ENCODE measurements at places on chromosomes 11 and 22.

DNA sequence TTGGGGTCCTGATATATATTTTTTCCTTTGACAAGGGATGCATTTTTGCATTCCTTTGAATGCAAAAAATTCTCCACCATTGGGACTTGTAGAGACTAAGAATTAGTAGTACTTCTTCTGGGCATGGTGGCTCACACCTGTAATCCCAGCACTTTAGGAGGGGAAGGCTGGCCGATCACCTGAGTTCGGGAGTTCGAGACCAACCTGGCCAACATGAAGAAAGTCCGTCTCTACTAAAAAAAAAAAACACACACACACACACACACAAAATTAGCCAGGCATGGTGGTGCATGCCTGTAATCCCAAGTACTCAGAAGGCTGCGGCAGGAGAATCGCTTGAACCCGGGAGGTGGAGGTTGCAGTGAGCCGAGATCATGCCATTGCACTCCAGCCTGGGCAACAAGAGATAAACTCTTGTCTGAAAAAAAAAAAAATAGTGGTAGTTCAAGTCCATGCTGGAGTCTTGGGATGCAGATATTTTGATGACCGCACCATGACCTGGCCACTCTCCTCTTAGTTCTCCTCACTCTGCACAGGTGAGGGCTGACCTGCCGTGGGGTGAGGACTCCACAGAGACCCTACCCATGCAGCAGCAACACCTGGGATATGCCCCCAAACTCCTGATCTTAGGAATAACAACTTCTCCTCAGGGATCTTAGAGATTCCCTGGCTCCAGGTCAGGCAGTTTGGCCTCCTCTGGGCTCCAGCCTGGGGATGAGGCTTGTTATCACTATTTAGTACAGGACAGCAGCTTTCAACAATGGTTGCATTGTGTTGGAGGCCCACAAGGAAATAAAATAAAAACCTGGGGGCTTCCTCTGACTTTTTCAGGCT is 36.5 kb upstream of the TOP3B start:
- no peak for DNase-seq

DNA sequence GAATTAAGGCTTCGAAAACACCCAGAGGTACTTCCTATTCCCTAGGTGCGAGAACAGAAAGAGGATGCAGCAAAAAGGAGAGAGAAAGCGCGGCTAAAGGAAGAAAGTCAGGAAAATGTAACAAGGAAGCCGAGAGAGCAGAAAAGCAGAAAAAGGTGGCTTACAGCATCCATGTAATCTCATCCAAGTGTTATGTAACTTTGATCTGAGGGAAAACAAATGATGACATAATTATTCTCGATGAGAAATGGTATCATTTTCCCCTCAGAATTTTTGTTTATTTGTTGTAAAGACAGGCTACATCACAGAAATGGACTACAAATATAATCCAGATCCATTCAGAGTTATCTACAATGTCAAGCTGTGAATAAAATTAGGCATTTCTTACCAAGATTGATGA is 69.1 kb upstream of the APOA1 start:
- no peak for DNase-seq

DNA sequence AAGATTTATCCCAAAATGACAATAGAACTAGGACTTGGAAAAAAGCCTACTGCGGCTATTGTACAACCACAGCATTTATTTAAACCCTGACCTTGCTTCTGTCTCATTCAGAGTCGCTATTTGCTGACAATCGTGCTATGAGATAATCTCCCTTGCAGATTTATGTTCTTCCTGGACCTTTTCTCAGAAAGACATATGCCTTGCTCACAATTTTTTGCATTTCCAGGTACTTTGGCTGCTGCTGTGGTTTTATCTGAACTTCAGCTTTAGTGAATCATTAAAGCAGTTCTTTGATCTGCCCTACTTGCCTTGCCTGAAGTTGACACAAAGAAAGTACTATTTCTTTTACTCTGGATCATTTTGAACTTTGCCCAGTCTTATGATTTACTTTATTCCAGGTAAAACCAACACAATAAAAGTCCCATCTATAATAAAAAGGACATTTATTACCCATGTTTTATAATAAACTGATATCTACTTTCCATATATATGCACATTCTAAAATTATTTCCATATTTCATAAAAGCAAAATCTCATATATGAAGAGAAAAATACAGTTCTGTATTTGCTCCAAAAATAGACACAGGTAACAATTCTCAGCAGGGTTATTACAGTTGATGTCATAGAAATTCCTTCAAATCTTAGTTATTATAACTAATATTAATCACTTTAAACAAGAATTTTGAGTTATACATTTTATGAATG is 63.4 kb upstream of the CARD18 start:
- no peak for DNase-seq

GRCh38 chr11:86440843-86441242 is 66.2 kb downstream of the CCDC81 start:
- no peak for DNase-seq

- DNase-seq: peak; percentile 24
Measured at GRCh38 chr11:132942611-132943356, 589.5 kb downstream of the OPCML start.

DNA sequence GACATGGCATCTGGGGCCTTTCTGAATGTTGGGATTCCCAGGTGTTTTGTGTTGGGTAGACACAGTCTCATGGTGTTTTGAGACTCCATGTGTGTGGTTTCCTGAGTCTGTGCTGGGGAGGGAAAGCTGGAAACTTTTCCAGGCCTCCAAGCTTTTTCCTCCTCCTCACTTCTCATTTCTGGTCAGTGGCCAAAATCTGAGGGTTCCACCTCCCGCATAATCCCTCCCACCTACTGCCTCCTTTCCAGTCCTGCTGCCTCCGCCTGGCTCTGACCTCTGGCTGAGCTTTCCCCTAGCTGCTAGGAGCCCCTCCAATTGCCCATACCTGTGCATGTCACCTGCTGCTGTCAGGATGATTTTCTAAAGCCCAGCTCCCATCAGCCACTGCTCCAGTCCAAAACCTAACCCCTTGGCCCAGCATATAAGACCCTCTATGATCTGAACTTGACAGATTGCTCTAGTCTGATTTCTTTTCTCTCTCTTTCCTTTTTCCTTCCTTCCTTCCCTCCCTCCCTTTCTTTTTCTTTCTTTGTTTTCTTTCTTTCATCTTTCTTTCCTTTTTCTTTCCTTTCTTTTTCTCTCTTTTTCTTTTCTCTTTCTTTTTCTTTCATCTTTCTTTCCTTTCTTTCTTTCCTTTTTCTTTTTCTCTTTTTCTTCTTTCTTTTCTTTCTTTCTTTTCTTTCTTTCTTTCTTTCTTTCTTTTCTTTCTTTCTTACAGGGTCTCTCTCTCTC is 51.4 kb upstream of the NECTIN1 start:
- DNase-seq: no peak

DNA sequence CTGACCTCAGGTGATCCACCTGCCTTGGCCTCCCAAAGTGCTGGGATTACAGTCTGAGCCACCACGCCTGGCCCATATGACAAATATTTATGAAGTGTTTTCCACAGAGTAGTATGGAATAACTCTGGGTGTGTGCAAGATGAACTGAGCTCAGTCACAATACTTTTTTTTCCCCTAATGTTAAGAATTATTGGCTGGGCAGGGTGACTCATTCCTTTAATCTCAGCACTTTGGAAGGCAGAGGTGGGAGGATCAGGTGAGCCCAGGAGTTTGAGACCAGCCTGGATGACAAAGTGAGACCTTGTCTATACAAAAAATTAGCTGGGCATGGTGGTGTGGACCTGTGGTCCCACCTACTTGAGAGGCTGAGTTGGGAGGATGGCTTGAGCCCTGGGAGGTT is 6.4 kb downstream of the PTPRJ start:
- no peak for DNase-seq

DNA sequence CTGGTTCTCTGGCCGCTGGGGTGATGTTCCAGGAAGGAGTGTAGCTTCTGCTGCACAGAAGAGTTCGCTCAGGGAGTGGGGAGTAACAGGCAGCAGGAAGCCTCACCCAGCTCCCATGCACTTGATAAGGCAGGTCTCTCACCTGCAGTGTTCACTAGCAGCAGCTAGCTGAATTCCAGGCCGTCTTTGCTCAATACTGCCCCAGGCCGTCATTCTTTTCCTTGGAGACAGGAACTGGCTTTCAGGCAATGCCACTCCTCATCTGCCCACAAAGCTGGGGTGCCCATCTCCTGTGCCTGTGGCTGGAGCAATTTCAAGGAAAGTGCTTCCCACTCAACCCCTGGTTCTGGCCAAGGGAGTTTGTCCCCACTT is 66.1 kb downstream of the ARHGAP42 start:
- peak; percentile 42 for DNase-seq

GRCh38 chr22:45246060-45246985 is 5.6 kb upstream of the KIAA0930 start:
- no peak for DNase-seq

DNA sequence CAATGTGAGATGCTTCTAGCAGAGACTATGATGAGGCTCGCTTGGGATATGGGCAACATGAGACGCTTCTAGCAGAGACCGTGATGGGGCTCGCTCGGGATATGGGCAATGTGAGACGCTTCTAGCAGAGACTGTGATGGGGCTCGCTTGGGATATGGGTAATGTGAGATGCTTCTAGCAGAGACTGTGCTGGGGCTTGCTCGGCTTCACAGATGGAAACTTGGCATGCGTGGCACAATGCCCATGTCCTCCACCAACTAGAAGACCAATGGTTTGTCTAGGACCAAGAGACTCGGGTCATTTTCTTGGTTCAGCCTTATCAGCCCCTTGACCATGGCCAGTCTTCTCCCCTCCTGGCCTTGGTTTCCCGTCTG is 7.1 kb downstream of the MYEOV start:
- no peak for DNase-seq

DNA sequence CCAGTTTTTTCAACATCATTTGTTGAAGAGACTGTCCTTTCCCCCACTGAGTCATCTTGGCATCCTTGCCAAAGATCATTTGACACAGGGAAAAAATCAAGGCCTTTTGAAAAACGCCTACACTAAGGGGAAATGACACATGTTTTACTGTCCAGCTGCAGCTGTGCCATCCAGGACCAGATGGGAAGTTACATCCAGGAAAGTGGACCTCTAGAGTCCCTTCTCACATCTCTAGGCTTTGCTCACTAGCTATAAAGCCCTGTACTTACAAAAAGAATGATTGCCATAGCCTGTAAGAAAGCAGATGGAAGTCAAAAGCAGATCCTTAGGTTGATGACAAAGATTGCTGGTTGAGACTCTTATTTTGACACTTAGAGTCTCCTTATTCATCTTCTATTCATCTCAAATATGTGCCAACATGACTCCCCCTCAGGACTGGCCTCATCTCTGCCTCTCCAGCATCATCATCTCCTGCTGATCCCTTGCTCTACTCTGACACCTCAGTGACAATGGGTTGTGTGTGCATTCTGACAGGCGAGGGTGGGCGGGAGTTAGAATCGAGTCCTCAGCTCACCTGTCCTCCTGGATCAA is 22.8 kb downstream of the OSBP2 start:
- DNase-seq: no peak

GRCh38 chr22:50061824-50062355 is 3.8 kb upstream of the TTLL8 start:
- DNase-seq: no peak

- no peak for DNase-seq
Measured at GRCh38 chr11:17525570-17525969, 18.6 kb downstream of the USH1C start.

DNA sequence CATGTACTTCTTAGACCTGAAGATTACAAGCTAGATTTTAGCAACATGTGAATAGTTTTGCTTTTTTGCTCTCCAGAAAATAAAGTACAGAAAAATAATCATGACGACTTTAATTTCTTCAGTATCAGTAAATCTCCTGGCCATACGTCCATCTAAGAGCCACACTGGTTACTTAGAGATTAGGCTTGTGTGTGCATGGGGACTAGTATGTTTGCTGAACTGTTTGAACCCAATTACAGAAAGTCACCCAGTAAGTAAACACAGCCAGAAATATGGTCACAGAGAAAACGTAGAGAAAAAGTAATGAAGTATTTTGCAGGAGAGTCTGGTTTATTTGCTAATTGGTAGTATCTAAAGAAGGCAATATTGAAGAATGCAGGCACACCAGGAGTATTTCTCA is 1053.6 kb upstream of the CCDC90B start:
- no peak for DNase-seq

DNA sequence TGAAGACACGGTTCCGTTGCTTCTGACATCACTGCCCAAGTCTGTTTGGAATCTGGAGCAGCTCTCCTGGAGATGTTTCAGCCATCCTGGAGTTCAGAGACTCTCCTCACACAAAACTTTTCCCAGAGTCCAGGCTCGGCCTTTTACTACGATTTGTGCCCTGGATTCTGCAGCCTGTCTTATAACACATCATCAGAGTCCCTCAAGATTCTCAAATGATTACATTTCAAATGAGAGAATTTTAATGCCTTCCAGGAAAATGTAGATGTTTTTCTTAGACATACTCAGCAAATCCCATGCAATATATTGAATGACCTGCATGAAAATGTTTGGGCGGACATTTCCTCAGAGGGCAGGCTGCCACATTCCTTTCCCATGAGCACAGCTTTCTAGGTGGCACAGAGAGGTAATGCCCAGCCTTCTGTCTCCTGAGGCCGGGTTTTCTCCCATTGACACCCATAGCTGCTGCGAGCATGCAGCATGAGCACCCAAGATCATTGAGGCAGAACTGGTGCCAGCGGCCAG is 129.1 kb downstream of the SNX19 start:
- DNase-seq: no peak

DNA sequence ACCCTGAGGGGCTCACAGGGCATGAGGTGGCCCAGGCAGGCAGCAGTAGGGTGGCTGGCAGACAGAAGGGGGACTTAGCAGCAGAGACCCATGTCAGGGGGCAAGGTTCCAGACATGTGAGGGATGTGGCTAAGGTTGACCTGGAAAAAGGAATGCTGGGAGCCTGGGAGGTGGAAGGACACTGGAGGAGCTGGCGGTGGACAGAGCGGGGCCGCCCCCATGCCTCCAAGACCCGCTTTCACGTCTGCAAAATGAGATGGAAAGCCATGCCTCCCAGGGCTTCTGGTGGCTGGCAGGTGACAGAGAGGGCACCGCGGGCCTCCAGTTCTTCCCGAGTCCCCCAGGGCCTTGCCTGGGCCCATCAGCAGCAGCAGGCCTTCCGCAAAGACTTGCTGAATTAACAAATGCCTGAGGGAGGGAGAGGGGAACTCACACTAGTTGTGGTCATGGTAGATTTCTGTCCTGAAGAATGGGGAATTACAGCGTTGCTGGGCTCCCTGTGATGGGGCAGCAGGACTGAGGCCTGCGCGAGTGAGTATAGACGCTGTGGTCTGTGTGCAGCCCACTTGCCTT is 23.1 kb upstream of the SOX10 start:
- no peak for DNase-seq

DNA sequence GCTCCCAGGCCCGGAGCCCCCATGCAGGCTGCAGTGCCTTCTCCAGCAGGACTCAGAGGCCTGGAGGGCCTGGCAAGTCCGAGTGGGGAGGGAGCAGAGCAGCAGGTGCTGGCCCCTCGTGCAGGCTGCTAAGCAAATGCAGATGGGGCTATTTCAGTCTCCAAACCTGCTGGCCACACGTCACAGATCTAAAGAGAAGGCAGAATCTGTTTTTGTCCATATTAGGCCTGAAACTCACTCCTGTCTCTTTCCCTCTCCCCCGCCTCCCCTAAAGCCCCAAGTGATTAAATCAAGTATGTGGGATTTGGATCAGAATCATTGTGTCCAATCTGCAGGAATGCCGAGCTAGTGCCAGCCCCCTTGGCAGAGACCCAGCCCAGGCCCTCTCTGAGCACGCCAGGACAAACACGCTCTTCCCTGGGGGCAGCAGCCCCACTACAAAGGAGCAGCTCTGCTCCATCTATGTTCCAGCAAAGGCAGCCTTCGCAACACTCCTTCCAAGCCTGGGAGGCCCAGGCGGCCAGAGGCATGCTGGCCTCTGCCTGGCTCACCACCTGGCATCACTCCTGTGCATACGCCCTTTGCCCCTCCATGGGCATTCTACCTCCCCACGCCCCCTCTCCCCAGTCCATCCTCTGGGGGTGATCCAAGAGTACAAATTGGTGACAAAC is 26.5 kb downstream of the RPL27A start:
- DNase-seq: no peak

GRCh38 chr11:129828301-129828836 is 12.7 kb downstream of the TMEM45B start:
- peak; percentile 69 for DNase-seq
